Uterine smooth muscle cell (primary cell): ENCODE measurements at places on chromosomes 4 and X. TPM values are rescaled to one million over a fixed set of nuclear protein-coding genes. Genes with fewer than 3 reads are reported as not detected.

The SLC9A6 gene
- total RNA-seq = 29.2 and 38.4 TPM in 2 replicates

The SPANXA1 gene
- total RNA-seq = not detected in 2 replicates

The SLC25A14 gene
- total RNA-seq = 14.4 and 16.2 TPM in 2 replicates

The GPR82 gene
- not detected in 2 replicates for total RNA-seq

The SYNPO2 gene
- total RNA-seq = 7.0 and 20.4 TPM in 2 replicates

The AFAP1 gene
- total RNA-seq = 20.1 and 48.7 TPM in 2 replicates

The TNIP3 gene
- 0.25 and 0.77 TPM in 2 replicates for total RNA-seq

The GPC3 gene
- total RNA-seq = not detected in 2 replicates

The LGI2 gene
- 0.12 and 0.22 TPM in 2 replicates for total RNA-seq

The PIN4 gene
- 4.6 and 9.8 TPM in 2 replicates for total RNA-seq

The DCHS2 gene
- total RNA-seq = 0.11 and 0.12 TPM in 2 replicates

The GAB3 gene
- total RNA-seq = 0.77 and 1.4 TPM in 2 replicates
